ENCODE measurements at places on chromosomes 1 and 21.

GRCh38 chr1:39076127-39076798 is 50.1 kb downstream of the NDUFS5 start:
- DNase-seq, result no peak

DNA sequence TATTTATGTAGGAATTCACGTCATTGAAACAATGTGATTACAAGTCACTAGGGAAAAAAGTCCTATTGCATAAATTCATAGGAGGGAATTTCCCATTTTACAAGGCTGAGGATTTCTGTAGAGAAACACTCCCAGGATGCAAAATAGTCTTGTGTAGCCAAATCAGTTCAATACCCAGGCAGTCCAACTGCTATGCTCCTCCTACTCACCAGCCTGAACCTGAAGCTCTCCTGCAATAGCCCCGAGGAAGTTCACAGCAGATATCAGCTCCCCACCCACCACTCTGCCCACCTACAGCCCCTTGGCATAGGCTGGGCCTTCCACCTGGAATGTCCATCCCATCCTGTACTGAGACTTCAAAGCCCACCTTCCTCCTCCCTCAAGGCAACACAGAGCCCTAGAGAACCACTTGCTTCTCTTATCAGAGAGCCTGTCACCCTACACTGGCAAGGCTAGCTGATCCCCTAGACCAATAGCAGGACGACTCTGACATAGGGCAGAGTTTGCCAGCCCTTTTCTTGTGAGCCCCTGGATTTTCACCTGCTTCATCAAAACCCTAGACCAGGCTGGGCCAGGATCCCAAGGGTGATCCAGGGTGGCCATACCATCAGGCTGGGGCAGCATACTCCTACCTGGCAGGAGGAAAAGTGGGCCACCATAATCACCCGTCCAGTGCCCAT is 1.5 kb downstream of the LSS start:
- DNase-seq, result no peak

DNA sequence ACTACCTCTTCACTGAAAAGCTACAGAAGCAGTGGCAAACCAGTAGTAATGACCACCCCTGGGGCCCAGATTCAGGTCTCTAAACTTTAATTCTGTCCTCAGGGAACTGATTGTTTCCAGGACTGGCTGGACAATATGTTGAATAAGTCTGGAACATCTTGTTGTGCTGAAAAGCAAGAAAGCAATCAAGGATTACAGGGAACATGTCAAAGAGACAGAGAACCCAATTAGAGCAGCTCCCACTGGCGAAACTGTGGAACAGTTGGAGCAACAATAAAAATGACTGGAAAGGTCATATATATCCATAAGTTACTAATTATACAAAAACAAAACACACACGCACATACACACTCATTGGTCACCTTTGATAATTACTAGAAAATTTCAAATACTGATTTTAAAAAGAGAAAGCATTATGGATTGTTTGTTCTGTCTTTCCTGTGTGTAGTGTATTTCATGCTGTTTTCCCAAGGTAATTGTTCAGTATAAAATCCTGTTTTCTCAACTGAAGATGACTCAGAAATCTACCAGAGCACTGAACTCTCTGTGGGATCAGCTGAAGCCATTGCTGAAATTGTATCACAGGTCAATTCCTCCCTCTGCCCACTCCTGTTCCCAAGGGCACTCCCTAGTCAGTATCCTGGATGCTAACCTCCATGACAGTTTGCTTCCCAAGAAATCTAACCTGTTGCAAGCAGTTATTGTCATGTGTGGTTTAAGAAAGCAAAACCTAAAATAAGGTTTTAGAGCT is 83.6 kb upstream of the RGS1 start:
- DNase-seq, result no peak

DNA sequence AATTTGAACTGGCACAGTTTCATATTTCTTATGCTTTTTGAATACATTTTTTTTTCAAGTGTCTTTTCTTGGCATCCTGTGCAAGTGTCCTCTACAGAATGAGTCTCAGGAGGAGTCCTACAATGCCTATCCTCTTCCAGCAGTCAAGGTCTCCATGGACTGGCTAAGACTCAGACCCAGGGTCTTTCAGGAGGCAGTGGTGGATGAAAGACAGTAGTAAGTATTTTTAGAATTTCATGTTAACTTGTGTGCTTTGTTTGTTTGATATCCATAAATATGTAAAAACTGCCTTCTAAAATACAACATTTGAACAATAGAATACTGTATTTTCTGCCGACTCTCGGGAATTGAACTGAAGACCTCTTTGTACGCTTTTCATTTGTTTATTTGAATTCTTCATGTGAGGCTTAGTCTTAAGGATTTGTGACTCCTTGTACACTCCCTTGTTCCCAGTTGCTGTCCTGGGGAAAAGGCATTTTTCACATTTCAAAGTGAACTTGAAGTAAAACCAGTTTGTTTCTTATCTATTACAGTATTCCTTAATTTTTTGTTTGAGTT is 56.6 kb downstream of the NCF2 start:
- no peak for DNase-seq

DNA sequence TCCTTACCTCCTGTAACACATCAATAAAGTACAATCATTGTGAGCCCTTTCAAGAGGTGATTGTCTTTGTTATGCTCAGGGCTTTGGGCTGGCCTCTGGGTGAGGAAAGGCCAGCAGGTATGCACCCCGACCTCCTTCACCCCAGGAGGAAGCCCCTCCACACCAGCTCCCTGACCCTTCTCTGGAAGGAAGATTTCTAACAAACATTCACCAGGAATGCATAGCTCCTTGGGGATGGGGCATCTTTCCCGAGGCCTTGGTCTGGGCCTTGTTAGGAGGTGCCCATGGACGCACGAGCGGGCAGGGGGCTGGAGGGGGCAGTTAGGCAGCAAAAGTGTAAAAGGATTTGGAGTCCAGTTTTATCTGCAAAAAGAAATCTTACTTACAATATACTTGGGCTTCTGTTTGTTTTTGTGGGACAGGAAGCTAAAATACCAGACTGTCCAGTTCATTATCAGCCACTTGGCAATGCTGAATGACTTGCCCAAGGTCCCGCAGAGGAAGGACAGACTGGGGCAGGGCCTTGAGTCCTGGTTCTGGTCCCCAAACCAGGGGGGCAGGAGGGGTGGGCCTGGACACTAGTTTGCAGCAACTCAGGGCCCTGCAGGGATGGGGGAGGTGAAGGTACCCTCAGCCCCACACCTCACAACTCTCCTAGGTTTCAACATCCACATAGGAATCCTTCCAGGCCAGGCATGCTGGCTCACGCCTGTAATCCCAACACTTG is 10.1 kb downstream of the ZC3H12A start:
- DNase-seq, result no peak

DNA sequence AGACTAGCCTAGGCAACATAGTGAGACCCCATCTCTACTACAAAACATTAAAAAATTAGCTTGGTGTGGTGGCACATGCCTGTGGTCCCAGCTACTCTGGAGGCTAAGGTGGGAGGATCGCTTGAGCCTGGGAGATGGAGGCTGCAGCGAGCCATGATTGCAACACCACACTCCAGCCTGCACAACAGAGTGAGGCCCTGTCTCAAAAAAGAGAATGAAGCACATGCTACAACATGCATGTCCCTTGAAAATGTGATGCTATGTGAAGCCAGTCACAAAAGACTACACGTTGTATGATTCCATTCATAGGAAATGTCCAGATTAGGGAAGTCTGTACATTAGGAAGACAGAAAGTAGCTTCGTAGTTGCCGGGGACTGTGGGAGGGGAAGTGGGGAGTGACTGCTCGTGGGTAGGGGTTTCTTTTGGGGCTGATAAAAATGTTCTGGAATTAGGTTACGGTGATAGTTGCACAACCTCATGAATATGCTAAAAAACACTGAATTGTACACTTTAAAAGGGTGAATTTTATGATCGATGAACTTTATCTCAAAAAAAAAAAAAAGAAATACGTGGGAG is 202.1 kb downstream of the KAZN start:
- DNase-seq, result no peak

GRCh38 chr21:26956813-26957212 is 10.1 kb downstream of the ADAMTS5 start:
- no peak for DNase-seq

DNA sequence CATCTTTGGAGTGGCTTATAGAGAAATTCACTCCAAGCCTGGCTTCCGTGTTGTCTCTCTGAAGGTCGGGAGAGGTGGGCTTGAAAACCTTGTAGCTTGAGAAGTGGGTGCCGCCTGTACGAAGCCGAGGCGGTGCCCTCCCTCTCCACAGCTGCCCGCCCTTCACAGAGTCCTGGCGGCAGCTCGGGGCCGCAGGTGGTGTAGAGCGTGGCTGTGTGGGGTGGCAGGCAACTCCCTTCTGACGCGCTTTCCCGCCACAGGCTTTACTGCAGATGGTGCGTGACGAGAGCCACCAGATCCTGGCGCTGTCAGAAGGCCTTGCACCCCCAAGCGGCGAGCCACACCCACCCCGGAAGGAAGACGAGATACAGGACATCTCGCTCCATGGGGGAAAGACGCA is 33.1 kb upstream of the DIP2A start:
- DNase-seq, result no peak

- no peak for DNase-seq
Observed at GRCh38 chr1:33971018-33971710, 107.3 kb downstream of the HMGB4 start.

DNA sequence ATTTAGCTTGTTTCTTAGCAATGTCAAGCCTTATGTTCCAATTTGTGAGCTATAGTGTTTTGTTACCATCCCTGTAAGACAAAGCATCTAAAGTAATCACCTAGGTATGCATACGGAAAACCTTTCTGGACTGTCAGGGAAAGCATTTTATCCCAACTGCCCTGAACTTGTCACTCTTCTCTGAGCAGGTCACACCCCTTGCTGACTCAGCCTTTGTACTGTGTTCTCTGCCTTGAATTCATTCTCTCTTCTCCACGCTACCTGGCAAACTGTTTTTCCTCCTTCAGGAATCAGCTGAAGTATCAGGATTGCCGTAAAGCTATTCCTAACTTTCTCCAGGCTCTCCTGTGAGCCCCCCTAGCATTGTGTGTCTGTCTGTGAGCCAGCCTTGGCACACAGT is 54.2 kb downstream of the PBX1 start:
- DNase-seq, result no peak

DNA sequence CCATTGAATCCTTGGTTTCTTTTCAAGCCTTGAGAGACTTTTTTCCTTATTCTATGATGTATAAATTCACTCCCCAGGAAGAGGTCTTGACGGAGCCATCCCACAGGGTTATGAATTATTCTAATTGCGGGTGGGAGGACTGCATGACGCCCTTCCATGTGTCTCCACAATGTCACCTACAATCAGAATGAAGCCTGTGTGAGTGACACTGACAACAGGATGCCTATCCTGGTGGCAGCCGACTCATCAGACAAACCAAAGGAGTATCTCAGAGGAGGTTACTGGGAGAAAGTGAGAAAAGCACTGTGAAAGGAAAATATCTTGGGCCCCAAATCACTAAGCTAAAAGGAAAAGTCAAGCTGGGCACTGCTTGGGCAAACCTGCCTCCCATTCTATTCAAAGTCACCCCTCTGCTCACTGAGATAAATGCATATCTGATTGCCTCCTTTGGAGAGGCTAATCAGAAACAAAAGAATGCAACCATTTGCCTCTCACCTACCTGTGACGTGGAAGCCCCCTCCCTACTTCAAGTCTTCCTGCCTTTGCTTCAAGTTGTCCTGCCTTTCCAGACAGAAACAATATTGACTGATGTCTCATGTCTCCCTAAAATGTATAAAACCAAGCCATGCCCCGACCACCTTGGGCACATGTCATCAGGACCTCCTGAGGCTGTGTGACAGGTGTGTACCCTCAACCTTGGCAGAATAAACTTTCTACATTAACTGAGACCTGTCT is 98.4 kb downstream of the SMYD2 start:
- no peak for DNase-seq

GRCh38 chr1:50860702-50861101 is 99.4 kb downstream of the FAF1 start:
- no peak for DNase-seq
